ENCODE measurements at places on chromosomes 2 and 18. TPM values are rescaled to one million over a fixed set of nuclear protein-coding genes. Genes with fewer than 3 reads are reported as not detected.

- DNase-seq: no peak
Measured at GRCh38 chr2:32847734-32848133, 99.0 kb upstream of the LTBP1 start.

DNA sequence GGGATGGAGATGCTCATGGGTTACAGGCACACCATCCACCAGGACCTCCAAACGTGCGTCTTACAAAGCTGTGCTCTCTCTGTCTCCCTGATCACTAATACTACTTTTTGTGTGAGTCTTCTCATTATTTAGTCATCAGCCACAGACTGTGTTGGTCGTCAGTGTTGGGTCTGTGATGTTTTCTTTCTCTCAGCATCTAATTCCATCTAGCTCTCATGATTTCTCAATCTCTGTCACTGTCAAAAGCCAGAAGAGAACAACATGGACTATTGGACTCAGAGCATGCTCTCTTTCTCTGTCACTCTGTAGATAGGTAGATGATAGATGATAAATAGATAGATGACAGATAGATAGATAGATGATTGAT is 6.0 kb upstream of the ARL4C start:
- no peak for DNase-seq

DNA sequence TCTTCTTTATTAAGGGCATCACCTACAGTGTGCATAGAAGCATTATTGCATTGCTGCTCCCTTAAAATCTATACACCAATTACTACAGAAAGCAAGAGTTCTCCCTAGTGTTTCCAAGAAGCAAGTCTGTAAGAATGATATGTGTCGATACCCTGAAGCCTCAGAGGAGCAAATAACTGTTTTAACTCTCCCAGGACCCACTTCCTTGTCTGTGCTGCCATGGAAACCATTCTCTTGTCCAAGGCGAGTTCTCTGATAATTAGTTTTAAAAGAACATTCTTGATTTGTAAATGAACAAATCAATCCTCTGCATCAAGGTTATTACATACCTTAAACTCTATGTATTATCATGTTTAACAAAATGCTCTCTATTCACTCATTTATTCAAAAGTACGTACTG is 326.8 kb upstream of the KLHL14 start:
- no peak for DNase-seq

Gene CCDC178
- total RNA-seq: not detected

- no peak for DNase-seq
Measured at GRCh38 chr2:180101846-180102245, 94.7 kb upstream of the CWC22 start.

- DNase-seq: no peak
Measured at GRCh38 chr2:215280326-215280725, 31.5 kb upstream of the ATIC start.

- no peak for DNase-seq
Measured at GRCh38 chr2:23622966-23623675, 238.1 kb downstream of the KLHL29 start.

Gene CENPA
- total RNA-seq: 4.6 TPM

DNA sequence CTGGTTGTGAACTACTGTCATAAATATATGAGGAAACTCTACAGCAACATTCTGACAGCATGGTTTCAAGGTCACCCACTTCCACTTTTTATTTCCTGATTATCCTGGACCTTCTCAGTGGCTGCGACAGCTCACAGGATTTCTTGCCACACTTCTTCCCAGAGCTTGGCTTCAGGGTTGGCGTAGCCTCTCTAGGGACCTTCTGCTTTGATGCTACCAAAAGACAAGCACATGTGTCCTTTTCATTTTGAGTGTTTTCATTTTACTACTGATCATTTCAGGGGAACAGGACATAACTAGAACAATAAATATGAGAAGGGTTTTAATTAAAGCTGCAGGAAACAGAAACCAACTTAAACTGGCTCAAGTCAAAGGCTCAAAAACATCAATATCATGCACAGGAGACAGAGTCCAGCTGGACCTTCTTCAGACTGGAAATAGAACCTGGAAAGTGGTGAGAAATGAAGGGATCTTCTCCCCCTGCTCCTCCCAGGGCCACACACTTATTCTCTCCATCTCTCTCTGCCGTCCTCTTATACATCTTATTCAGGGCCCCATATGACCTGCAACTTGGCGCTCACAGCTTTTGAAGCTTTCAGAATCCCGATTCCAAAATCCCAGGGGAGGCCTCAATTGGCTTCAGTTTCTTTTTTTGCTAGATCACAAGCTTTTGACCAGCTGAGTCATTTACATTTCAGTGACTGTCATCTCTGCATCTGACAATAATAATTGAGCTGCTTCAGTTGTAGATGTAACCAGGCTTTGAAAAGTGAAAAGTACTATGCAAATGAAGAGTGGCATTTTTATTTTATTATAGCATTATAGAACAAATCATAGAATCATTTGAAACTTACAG is 9.7 kb downstream of the VIT start:
- DNase-seq: no peak

DNA sequence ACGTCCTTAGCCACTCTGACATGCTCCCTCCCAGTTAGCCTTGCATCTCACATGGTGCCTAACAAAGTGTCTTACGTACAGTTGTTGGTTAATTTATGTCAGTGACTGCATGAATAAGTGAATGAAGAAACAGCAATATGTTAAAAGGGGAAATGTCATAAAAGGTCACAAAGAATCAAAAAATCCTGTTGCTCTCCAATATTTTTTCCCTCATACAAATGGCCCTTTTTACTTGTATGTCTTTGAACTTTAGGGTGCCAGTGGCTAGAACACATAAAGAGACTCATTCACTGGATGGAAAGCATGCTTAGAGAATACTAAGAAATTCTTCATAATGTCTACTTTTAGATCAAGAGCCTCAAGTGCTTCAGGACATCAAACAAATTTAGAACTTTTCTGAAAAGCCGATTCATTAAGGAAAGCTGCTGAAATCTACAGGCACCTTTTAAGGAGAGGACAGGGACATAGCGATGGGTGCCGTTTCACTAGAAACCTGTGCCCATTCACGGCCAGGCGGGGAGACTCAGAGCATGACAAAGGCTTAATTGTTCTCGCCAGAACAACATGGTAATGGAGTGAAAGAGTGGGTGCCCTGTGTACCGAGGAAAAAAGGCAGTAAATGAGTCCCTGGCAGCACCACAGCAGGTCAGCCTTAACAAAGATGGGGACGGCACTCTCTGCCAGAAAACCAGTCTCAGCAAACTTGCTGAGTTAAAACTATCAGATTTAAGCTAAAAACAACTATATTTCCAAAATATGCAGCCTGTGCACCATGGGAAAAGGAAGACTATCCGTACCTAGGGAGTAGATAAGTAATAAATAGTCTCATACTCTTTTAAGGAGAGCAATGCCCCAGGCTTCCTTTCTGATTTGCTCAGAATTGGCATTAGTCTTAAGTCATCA is 71.6 kb upstream of the SPTBN1 start:
- DNase-seq: no peak

DNA sequence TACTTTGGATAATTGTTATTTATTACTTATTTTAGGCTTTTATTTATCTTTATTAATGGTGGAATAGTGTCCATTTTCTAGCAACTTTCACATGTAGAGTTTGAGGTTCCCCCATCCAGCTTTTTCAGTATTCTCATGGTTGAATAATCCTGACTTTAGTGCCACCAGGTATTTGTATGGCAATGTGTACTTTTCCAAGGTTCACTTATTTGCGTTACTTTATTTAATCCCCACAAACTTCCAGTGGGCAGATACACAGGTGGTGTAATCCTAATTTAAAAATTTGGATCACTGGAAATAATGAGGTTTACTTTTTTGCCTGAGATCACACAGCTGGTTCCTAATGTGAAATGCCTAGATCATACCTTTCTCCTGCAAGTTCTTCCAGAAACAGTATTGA is 30.5 kb downstream of the NAB1 start:
- no peak for DNase-seq

Gene IL36G
- not detected for total RNA-seq

DNA sequence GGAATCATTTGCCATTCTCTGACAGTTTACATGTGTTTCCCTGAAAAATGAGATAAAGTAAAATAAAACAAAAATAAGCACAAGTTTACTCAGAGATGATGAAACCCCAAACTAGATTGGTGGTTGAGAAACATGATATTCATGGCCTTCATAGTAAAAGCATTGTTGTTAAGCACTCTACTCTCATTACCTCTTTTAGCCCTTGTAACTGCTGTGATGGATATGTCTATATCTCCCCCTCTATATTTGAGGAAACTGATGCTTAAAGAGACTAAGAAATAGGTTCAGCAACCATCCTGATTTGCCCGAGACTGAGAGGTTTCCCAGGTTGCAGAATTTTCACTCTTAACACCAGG is 33.9 kb upstream of the GALNT3 start:
- DNase-seq: no peak

- no peak for DNase-seq
Measured at GRCh38 chr18:46397174-46397573, 259.8 kb downstream of the LOXHD1 start.

- DNase-seq: no peak
Measured at GRCh38 chr18:676069-676468, 18.6 kb downstream of the TYMS start.

GRCh38 chr2:15786901-15787300 is 153.4 kb upstream of the MYCN start:
- DNase-seq: no peak

Gene GKN1
- not detected for total RNA-seq

- DNase-seq: no peak
Measured at GRCh38 chr2:42969231-42970150, 177.1 kb upstream of the HAAO start.

- DNase-seq: no peak
Measured at GRCh38 chr2:101463911-101464641, 10.8 kb downstream of the RFX8 start.

Gene OSR1
- total RNA-seq: 6.1 TPM

DNA sequence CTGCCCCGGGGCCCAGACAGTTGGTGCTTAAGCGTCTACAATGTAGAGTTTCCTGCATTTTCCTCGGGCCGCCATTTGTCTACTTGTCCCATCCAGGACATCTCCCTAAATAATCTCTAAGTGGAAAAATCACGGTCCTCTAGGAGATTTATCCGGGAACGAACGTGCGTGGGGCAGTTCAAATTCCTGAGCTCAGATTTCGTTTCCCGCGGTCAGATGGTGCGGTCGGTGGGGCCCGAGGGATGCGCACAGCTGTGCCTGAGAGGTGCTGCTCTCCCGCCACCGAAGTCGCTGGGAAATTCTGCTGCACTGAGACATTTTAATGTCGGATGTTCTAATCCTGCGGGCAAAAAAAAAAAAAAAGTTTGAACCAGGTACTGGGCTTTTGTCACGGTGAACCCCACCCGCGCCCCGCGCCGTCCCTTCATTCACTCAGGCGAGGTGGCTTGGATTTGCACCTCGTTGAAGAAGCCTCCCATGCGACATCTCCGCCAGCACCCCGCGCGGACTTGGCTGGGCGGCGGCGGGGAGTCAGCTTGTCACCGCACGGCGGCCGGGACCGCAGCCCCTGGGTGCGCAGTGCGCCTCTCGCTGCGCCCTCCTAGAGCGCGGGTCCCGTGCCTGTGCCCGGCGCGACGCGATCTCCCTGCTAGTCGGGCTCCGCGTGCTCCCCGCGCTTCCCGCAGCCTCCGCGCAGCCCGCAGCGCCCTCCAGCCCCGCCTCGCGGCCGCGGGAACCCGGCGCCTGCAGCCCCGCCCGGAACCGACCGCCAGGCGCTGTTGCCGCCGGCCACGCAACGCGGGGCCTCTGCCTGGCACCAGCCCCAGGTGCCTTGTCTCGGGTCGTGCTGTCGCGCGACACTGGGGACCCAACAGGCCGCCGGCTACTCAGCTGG is 191.9 kb upstream of the TCF4 start:
- DNase-seq: no peak

Gene ACMSD
- total RNA-seq: not detected
